ENCODE measurements at places on chromosomes 1 and 21. TPM values are rescaled to one million over a fixed set of nuclear protein-coding genes. Genes with fewer than 3 reads are reported as not detected.

- DNase-seq: no peak
Observed at GRCh38 chr1:220902916-220903315, 23.7 kb downstream of the HLX start.

PPFIA4 gene
- 7.0 TPM for total RNA-seq

PKNOX1 gene
- 21.7 TPM for total RNA-seq

SLAMF7 gene
- total RNA-seq: 2.7 TPM

GRCh38 chr21:16177532-16177931, 447.8 kb downstream of the USP25 start:
- no peak for DNase-seq

GRCh38 chr1:29105822-29106221, 17.9 kb downstream of the TMEM200B start:
- DNase-seq: no peak

- DNase-seq: no peak
Observed at GRCh38 chr1:208205216-208206013, 38.8 kb downstream of the PLXNA2 start.

GRCh38 chr21:16072221-16072620, 342.4 kb downstream of the USP25 start:
- DNase-seq: no peak

DNA sequence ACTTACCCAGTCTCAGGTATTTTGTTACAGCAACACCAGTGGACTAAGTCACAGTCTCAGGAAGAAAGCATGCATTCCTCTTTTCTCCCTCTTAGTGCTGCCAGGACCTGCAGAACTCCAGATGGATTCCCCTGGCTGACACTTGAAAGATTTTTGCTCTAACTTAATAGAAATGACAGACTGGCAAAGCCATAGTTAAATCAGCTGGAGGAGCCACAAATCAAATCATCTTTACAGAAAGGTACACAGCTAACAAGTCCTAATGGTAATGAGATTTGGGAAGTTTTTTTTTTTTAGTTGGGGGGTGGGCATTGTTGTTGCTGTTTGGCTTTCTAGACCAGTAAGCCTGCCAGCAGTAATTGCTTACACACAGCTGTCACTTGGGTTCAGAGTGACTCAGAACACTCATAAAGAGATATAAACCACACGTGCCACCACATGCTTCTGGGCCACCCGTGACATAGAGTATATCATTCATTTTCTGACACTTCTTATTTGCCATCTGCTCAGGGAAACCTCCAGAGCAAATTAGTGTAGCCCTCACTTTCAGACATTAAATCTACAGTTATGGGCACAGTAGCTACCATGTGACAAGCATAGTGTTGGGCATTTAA, 72.4 kb downstream of the FH start:
- no peak for DNase-seq

GRCh38 chr1:43995984-43996732, 4.8 kb downstream of the CCDC24 start:
- DNase-seq: no peak

- DNase-seq: no peak
Observed at GRCh38 chr1:152621993-152622392, 910 bp downstream of the LCE3A start.

- DNase-seq: no peak
Observed at GRCh38 chr1:234926264-234926558, 202.4 kb downstream of the TOMM20 start.

Data from mucosa of gallbladder (tissue), 1 donor.